ENCODE measurements at places on chromosomes 1 and 21. TPM values are rescaled to one million over a fixed set of nuclear protein-coding genes. Genes with fewer than 3 reads are reported as not detected.

The OR2T35 gene
- total RNA-seq, result not detected

The PTCH2 gene
- total RNA-seq, result 2.4 TPM

The RGSL1 gene
- not detected for total RNA-seq

The TDRKH gene
- total RNA-seq, result 17.9 TPM

The ZNF683 gene
- not detected for total RNA-seq
